Left kidney (tissue), 8 donors: ENCODE measurements at places on chromosomes 3 and 15. TPM values are rescaled to one million over a fixed set of nuclear protein-coding genes. Genes with fewer than 3 reads are reported as not detected.

DNA sequence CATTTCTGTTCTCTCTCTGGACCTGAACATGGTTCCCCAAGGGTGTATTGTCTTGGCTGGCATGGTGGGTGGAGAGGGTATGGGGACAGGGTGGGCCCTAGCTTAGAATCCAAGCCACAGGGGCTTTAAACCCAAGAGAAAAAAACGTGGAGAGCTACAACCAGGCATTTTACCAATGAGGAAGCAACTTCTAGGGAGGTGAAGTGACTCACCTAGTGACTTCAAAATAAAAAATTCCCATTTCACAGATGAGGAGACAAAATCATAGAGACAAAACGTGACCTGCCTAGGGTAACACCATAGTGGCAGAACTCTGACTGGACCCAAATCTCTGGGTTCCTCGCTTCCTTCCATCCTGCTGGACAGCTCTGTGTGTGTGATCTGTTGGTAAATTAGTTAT is 216.8 kb downstream of the RPLP1 start:
- no peak for DNase-seq

DNA sequence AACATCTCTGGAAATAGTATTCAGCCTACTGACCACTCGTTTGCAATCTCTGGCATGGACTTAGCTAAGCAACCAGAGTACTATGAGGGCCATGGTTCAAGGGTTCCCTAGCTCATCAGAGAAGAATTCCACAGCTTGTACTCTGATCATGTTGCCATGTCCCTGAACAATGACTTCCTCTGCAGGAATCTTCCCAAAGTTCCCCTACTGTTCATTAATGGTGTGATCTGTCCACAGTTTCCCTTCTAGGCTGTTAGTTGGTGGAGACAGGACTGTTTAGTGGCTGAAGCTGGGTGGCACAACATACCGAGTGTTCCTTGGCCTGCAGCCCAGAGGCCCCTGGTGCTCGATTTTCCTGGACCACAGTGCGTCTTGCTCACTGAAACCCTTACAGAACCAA is 44.4 kb upstream of the GALNT15 start:
- no peak for DNase-seq

- no peak for DNase-seq
These were observed 60.0 kb upstream of the IL12A start for GRCh38 chr3:159928666-159929065.

GRCh38 chr15:38042707-38043445 is 108.4 kb downstream of the TMCO5A start:
- no peak for DNase-seq

GRCh38 chr3:192022412-192022811 is 561.4 kb downstream of the PYDC2 start:
- no peak for DNase-seq

GRCh38 chr3:43076857-43077256 is 29.0 kb downstream of the POMGNT2 start:
- DNase-seq = no peak

GRCh38 chr3:121975702-121976302 is 46.2 kb downstream of the ILDR1 start:
- DNase-seq = no peak

Gene FOXB1
- polyA plus RNA-seq = not detected

DNA sequence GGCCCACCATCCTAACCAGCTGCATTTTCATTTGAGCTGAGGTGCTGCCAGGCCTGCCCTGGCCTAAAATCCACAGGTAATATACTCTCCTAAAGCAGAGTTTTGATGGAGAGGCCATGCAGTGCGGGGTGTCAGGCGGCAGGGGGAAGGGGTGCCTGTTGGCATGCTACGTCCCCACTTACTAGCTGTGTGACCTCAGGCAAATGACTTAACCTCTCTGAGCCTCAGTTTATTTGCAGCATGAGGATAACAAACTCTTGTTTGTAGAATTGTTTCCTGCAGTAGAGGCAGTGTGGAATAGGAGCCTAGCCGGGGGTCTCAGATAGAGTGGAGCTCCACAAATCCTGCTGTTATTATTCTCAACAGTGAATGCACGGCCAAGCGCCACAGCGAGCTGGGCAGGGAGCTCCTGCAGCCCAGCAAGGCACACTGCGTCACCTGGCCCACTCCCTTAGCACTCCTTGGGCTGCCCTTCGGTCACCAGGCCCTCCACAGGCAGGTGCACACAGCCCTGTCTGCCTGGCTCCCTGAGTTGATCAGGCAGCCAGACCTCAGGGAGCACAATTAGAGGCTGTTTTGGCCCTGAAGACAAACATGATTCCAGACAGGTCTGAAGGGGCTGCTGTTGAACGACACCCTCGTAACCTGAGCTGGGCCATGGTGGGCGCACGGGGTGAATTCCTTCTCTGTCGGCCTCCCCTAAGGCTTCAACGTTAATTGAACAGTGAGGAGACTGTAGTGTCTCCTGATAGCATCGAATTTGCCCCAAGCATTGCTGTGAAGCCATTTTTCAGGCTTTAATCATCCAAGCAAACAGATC is 248.8 kb upstream of the LYSMD4 start:
- no peak for DNase-seq

DNA sequence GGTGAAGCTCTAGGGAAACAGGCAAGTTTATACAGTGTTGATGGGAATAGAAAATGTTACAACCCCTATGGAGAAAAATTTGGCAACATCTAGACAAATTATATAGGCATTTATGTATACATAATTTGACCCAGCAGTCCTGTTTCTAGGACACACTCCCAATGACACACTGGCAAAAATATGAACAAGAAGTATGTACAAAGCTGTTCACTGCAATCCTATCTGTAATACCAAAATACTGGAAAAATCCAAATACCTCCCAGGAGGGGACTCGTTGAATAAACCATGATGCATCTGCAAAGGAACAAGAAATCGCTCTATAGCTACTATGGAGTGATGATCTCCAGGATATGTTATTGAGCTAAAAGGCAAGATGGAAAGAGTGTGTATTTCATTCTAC is 8.5 kb downstream of the BFSP2 start:
- DNase-seq = no peak

Gene RBM6
- 194 TPM for polyA plus RNA-seq

Gene TMCO5A
- not detected for polyA plus RNA-seq

GRCh38 chr3:141229132-141229531 is 2.5 kb upstream of the PXYLP1 start:
- DNase-seq = no peak

DNA sequence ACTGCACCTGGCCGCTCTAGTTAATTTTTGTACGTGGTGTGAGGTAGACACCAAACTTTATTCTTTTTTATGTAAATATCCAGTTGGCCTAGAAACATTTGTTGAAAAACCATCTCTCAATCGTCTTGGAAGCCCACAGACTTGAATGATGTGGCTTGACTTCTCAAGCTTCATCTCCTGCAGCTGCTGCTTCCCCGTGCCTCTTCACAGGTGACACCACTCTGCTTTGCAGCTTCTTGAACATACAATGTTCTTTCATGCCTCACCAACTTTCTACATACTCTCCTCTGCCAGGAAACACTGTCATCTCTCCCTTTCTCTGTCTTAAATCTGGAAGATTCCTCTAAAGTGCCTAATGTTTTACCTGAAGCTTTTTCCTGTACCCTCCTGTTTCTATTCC is 35.6 kb downstream of the MAP6D1 start:
- DNase-seq = no peak

Gene GOLGA8O
- polyA plus RNA-seq = 0.18 TPM

Gene PIGX
- 32.5 TPM for polyA plus RNA-seq

Gene LMOD3
- 0.05 TPM for polyA plus RNA-seq

DNA sequence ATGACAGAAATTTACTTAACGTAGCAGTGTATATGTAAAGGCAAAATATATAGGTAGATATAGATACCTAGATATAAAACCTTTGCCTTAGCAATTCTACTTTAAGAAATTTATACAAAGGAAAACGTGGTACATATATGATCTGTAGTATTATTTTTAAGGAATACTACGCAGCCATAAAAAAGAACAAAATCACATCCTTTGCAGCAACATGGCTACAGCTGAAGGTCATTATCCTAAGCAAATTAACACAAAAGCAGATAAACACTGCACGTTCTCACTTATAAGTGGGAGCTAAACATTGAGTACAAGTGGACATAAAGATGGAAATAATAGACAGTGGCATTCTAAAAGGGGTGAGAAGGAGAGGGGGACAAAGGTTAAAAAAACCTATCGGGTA is 14.8 kb upstream of the LIPC start:
- no peak for DNase-seq

Gene C3orf33
- polyA plus RNA-seq = 13.7 TPM

DNA sequence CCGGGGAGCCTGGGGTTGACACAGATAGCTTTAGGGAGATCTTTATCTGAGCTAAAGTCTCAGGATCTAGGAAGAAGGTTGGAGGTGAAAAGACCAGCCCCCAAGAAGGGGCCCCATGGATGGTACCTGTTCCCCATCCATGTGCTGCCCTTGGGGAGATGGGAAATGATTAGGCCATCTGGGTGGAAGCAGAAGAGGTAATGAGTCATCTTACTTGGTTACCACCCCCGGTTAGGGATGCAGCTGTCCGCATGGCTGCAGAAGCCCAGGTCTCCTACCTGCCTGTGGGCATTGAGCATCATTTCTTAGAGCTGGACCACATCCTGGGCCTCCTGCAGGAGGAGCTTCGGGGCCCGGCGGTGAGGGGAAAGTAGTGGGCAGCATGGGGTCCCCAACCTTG is 3.1 kb upstream of the CPLX3 start:
- no peak for DNase-seq

GRCh38 chr15:94592495-94592894 is 361.1 kb downstream of the MCTP2 start:
- no peak for DNase-seq

GRCh38 chr3:28949580-28949979 is 331.3 kb upstream of the RBMS3 start:
- no peak for DNase-seq

DNA sequence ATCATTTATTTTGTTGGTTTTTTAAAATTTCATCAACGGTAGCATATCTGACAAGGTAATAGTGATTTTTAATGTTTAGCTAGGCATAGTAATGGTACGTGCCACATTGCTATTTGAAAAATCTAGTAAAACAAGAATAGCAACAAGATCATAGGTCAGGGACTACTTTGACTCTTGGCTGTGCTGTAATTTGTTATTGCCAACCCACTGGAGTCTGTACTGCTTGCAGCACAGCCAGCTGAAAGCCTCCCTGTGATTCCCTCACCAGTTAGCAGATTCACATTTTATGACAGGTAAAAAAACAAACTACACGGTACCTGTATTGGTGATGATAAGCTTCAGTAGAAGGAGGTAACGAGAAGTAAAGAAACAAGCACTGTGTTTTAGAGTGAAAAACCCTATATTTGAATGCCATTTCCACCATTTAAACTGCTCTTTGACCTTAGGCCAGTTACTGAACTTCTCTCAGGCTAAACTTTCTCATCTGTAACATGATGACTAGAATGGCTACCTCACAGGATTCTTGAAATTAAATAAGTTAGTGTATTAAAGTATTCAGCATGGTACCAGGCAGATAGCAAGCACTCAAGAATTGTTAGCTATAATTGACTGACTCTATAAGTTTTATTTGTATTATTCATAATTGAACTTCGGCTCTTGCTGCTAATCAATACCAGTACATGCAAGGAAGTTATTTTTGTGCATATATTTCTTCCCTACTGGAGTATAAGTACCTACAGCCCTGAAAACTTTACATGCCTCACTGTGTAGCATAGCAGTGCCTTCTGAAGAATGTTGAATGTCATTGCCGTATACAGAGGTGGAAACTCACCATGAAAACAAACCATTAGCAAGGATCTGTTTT is 16.1 kb downstream of the FILIP1L start:
- no peak for DNase-seq

DNA sequence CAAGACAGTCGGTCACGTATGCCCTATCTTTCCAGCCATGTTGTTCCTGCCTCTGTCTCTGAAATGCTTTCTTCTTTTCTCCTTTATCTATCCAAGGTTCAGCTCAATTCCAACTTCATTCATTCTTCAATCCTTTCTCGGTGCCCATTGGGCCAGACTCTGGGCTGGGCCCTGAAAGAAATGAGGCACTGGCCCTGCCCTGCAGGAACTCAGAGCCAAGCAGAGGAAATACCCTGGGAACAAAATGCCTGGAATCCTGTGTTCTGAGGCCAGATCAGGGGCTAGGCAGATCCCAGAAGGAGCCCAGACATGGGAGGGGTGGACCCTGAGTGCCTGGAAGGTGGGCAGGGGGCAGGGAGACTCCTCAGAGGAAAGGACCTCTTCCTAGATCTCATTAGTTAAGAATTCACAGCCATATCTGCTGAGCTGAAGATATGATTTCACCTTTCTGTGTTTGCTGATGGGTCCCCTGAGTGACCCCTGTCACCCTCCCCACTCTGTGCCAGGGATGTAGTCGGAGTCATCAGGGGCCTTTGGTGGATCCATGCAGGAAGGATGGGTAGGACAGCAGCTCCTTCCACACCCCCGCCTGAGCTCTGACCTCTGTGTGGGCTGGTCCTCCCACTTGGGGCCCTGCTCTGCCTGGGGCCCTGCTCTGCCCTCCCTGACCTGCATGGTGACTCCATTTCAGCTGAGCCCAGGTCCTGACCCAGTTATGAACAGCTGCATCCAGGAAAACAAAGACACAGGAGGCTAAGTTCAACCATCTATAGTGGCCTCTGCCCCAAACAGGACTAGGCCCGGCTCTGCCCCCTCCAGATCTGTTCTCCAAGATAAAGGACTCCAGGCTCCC is 5.3 kb upstream of the DAPK2 start:
- DNase-seq = no peak

Gene KLHL40
- polyA plus RNA-seq = not detected

Gene MRPS25
- polyA plus RNA-seq = 102 TPM

- peak; percentile 86 for DNase-seq
These were observed 7.2 kb downstream of the CCDC80 start for GRCh38 chr3:112633757-112634156.

- DNase-seq = peak; percentile 68
These were observed 681.3 kb downstream of the ROBO1 start for GRCh38 chr3:79086514-79086913.

- no peak for DNase-seq
These were observed 108.9 kb downstream of the DUT start for GRCh38 chr15:48440084-48440483.

- no peak for DNase-seq
These were observed 64.6 kb downstream of the ZIC4 start for GRCh38 chr3:147341727-147342126.

Gene SPSB4
- 14.8 TPM for polyA plus RNA-seq

Gene GRAMD2A
- polyA plus RNA-seq = 10.6 TPM

Gene DAZL
- not detected for polyA plus RNA-seq

Gene EBLN2
- 7.7 TPM for polyA plus RNA-seq
